ENCODE measurements at places on chromosomes 16 and 17.

DNA sequence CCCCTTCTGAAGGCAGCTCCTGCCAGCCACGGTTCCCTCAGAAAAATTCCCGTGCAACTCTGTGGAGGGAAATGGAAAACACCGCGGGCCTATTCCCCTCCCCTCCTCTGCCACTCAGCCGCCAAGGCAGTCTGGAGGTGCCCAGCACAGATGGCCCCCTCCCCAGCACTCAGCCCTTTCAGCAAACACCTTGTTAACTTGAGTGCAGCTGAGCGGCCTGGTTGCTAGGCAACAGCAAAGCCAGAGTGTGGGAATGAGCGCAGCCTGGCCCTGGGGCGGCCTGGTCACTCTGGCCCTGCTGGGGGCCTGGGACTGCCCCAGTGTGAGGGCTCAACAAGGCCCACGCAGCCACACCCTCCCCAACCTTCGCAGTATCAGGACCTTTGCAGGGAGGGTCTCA, 32.8 kb downstream of the CACNA1G start:
- DNase-seq: no peak

DNA sequence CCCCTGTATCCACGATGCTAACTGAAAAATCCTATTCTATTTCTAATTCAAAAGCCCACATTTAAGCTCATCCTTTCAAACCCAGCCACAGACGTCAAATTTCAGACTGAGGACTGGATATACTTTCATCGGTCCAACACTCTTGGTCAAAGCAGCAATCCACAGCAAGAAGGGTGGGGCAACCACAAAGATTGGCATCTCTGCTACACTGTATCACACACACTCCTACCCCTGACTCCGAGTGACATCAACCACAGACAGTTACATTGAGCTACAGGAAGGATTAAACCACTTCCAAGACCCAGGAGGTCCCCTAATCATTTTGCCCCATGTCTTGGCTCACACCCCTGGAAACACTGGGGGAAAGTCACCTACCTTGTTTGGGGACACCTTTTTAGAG, 61.3 kb downstream of the GRIN2A start:
- no peak for DNase-seq

- DNase-seq: no peak
These were observed 52.4 kb upstream of the NLK start for GRCh38 chr17:27990100-27990499.

DNA sequence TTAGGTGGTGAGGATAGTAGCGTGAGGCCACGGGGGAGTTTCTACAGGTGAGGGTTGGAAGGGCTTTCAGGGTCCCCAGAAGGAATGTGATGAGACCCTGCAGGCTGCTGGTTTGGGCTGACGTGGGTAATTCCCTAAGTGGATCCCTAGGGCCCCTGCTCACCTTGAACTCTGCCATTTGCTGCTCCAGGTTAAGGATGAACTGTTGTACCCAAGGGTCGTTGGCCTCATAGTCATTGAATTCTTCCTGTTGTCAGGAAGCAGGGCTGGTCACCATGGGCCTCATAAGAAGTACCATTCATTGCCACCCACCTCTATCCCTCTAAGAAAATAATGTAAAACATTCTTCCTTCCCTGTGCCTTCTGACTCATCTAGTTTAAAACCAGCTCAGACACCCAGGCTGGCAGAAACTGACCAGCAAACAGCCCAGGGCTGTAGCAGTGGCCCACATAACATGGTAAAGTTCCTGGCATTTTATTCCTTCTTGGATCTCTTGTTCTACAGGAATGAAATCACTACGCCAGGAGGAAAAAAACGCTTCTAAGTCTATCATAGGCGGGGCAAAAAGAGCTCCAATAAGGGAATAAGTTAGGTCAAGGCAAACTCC, 27.6 kb downstream of the FCSK start:
- no peak for DNase-seq

GRCh38 chr16:19844945-19845641, 39.6 kb downstream of the GPRC5B start:
- peak; percentile 44 for DNase-seq

- no peak for DNase-seq
These were observed 212.5 kb downstream of the TANC2 start for GRCh38 chr17:63178530-63178929.

- DNase-seq: no peak
These were observed 26.9 kb upstream of the RPL38 start for GRCh38 chr17:74176546-74177001.

- no peak for DNase-seq
These were observed 196.8 kb downstream of the NTN1 start for GRCh38 chr17:9218064-9218635.

GRCh38 chr16:70563636-70564035, 40.0 kb downstream of the SF3B3 start:
- DNase-seq: no peak

DNA sequence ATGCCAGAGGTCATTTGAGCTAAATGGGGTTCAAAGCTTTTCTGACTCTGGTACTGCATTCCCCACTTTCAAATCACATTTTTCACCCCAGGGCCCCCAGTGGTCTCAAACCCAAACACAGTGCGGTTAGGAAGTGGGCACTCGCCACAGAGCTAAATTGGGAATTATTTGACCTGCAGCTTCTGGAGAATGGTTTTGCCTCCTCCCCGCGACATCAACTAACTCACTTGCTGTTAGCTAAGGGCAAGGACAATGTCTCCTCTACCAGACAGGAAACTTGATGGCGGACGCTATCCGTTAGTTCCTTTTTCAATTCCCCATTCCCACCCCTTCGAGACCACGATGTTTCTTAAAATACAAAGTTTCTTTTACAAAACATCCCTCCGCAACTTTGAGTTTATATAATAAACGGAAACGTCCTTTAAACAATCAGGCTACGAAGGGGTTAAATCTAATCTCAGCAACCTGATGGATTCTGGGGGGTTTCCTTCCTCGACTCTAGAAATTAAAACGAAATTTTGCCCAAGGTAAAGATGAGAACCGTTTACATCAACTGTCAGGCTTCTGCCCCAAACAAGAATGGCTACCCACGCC, 500 bp upstream of the KAT7 start:
- DNase-seq: no peak

DNA sequence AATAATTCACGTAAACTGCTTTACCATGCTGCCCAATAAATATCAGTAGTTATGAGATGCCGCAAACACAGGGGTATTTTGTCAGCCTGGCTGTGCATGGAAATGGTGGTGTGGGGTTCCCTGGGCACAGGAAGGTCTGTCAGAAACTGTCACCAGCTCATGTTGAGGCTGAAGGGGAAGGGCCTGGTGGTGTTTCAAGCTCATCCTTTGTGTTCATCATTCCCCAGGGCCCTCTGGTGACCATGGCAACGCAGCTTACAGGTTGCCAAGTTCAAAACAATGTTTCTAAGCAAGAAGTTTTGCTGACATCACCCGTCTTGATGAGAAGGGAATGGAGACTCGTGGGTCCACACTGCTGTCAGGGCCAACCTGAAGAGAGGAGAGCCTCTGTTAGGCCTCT, 348.9 kb upstream of the C16orf82 start:
- DNase-seq: no peak

DNA sequence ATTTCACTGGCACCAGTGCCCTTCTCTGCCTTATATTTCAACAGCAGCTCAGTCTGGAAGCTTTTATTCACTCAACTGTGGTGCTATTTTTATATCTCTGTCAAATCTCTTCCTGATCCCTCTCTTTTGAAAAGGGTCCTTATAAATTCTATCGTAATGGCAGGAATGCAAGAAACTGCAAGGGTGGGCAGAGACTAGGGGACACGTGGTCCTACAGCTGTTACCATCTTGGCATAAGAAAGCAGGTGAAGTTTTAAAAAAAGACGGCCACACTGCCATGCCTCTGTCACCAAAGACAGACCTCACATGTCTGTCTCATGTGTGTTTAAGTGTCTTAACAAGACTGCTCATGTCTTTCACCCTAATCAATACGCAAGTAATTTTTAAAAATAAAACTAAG, 368.4 kb upstream of the CDH11 start:
- DNase-seq: no peak

- no peak for DNase-seq
These were observed 722 bp upstream of the SLC38A10 start for GRCh38 chr17:81295676-81296381.

DNA sequence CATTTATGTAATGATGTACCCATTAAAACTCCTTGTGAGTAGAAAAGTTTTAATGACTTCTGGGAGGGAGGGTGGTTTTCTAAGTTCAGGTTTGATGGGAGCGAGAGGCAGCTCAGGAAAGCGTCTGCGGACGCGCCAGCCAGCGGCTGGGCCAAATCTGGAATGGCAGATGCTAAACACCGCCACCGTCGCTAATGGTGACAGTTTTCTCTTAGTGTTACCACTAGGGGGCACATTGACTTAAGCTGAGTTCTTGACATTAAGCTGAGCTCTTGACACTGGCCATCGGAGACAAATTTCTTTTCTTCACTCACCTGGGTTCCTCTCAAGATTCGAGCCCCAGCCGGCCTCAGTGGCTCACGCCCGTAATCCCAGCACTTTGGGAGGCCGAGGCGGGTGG, 6.7 kb downstream of the TRPV1 start:
- no peak for DNase-seq

DNA sequence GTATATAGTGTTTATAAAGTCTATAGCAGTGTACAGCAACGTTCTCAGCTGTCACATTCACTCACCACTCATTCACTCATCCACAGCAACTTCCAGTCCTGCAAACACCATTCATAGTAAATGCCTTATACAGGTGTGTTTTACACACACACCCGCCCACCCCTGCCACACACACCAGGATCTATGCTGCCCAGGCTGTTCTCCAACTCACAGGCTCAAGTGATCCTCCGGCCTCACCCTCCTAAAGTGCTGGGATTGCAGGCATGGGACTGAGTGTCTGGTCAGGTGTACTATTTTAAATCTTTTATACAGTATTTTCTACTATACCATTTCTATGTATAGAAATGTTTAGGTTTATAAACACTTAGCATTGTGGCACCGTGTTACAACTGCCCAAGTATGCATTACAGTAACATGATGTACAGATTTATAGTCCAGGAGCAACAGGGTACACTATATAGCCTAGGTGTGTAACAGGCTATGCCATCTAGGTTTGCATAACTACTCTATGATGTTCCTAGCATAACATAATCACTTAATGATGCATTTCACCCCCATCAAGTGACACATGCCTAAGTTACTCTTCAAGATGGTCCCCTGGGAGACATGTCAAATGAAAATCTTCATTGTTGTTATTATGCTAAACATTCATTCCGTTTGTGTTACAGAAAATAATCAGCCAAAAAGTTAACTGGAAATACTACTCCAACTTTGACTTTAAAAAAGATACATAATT, 42.5 kb downstream of the CREBBP start:
- DNase-seq: no peak

DNA sequence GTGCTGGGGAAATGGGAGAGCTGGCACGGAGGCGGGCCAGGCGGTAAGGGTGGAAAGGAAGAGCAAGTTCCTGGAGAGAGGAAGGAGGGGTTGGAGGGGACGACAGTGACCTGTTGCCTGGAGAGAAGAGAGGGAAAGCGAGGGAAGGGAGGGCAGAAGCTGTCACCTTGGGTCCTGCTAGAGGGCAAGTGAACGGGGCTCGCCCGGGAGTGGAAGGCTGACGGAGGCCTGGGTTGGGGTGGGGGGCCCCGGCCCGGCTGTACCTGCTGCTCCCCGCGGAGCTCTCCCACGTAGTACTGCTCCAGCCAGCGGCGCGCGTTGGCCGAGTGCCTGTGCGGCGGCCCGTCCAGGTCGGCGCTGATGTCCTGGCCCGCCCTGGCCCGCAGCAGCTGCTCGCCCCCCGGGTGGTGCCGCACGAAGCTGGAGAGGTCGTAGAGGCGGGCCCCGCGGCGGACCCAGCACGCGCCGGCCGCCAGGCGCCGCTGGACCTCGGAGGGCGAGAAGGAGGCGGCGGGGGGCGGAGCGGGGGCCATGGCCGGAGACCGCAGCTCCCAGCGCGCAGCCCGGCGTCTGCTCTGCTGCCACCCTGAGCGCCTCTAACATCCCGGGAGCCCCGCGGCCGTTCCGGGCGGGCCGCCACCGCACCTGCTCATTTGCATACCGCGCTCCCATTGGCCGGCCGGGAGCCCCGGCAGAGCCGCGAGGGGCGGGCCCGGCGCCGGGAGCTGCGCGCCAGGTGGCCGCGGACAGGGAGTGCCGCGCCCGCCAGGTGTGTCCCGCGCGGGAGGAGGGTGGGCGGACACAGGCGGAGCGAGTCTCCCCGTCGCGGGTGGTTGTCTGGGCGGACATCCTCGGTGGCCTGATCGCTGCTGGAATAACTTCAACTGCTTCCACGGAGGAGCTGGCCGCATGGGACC, at the start of gene FA2H:
Gene FA2H (minus strand): TSS at position 598 of the 917 bp plus-strand sequence. CDS start 65 bp downstream, at position 533.
- no peak for DNase-seq

DNA sequence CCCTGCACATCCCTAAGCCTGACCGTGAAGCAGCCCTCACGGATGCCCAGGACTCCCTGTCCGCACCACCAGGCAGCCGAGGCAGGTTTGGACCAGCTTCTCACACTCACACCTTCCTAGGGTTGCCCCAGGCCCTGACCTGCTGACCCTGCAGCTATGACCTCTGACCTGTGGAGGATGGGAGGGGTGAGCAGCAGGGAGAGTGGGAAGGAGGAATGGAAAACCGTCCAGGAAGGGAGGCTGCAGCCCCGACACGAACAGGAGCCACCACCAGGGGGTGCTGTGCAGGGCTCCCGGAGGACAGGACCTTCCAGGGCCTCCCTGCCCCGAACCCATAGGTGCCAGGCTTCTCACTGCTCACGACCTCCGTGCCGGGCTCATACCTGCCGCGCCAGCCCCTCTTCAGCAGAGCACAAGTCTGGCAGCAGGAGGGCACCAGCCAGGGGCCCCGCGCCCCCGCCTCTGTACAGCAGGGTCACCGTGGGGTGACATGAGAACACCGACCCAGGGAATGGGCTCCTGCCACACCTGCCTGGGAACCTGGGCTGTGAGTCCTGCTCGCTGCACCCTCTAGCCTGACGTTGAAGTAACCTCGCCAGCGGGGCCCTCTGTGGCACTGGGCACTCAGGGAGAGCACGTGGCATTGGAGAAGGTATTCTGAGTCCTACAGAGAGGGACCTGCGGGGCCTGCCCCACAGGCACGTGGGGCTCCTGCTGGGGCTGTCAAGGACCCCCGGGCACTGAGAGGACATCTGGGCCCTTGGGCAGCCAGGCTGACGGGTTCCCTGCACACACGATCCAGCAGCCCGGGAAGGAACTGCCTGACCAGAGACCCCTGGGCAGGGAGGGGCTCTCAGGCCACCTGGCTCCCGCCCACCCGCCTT, 37.6 kb downstream of the CTU2 start:
- DNase-seq: no peak

GRCh38 chr17:29107933-29108822, 65.2 kb downstream of the PIPOX start:
- DNase-seq: no peak

- no peak for DNase-seq
These were observed 430 bp downstream of the C16orf89 start for GRCh38 chr16:5065326-5065725.

DNA sequence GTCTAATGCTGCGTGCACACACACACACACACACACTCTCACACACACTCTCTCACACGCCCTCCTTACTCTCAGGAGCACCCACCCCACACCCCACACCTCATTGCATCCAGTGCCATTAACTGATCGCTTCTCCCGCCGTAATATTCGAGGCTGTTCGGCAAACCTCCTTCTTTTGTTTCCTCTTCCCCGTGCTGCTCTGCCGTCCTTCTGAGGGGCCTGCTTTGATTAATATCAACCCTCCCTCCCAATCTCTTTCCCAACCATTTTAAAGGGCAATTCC, 156.2 kb upstream of the TNRC6C start:
- no peak for DNase-seq
